ENCODE measurements at places on chromosomes 5 and 9.

DNA sequence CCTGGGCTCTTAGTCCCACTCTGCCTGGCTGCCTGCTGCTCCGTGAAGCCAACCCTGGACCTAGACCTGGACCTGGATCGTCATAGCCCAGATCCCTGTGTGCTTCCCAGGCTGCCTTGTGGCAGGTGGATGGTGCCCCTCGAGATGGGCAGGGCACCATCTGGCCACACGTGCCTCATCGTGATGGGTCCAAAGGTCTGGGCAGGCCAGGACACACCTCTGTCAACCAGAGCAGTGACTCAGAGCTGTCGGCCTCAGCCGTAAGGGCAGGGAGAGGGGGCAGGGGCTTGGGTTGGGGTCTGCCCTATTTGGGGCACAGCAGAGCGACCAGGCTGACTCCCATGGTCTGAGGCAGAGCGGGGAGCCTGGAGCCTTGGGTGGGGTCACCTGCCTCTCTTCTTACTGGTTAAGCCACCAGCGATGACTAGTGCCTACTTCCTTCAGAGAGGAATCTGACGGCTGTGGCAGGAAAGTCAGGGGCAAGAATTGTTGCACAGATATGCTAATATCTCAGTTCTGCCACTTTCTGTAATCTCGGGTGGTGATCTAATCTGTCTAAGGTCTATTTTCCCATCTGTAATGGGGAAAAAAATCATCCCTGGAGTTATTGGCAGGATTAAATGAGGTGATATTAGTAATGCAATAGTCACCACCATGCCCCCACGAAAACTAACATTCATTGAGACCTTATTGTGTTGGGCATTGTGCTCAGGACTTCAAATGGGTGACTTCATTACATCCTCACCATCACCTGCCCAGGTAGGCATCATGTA is 3.2 kb upstream of the CDHR2 start:
- no peak for DNase-seq

GRCh38 chr5:61306531-61307131 is 25.4 kb upstream of the ZSWIM6 start:
- peak; percentile 95 for DNase-seq

DNA sequence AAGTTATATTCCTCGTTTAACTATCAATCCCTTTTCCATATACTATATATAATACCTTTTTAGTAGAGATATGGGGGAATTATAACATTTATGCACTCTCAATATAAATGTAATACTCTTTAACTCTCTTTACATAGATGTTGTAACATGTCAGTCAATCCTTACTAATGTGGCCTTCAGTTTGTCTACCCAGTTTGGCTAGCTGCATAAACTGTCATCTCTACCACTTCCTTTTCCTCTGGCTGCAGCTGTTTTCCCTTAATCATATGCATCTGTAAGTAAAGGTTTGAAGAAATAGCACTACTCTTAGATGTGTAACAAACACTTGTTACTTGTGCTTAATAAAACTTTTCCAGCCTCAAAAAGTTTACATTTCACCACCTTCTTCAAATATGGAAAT is 13.4 kb downstream of the ABHD17B start:
- no peak for DNase-seq

DNA sequence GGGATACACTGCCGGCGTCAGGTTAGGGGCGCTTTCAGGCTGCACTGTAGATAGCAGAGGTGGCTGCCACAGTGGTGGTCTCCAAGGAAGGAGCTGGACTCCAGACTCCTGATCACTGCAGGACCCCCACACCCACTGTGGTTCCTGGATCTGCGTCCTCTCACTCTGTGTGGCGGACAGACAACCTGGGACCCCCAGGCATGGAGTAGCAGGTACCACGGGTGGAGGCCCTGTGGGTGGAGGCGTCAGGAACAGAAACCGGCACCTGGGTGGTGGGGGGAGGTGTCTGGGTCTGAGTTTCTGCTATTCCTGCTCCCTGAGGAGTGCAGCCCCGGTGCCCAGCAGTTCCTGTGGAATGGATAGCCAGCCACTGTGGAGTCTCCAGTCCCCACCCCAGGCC is 75.1 kb upstream of the PCAT7 start:
- no peak for DNase-seq

Data from GM23248 (cell line).